ENCODE measurements at places on chromosomes 11 and 22.

- no peak for DNase-seq
These were observed 7.1 kb downstream of the HRAS start for GRCh38 chr11:528166-528814.

DNA sequence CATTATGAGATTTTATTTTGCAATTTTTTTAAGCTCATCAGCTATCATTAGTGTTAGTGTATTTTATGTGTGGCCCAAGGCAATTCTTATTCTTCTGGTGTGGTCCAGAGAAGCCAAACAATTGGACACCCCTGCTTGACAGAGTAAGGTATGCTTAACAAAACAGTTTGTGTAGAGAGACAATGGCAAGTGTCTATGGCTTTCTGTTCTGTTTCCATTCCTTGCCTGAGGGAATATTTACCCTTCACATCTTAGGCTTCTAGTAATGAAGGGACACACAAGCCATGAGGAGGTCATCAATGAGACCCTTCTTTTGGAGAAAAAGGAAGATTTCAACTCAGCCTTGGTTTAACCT is 1278.4 kb upstream of the TENM4 start:
- no peak for DNase-seq

DNA sequence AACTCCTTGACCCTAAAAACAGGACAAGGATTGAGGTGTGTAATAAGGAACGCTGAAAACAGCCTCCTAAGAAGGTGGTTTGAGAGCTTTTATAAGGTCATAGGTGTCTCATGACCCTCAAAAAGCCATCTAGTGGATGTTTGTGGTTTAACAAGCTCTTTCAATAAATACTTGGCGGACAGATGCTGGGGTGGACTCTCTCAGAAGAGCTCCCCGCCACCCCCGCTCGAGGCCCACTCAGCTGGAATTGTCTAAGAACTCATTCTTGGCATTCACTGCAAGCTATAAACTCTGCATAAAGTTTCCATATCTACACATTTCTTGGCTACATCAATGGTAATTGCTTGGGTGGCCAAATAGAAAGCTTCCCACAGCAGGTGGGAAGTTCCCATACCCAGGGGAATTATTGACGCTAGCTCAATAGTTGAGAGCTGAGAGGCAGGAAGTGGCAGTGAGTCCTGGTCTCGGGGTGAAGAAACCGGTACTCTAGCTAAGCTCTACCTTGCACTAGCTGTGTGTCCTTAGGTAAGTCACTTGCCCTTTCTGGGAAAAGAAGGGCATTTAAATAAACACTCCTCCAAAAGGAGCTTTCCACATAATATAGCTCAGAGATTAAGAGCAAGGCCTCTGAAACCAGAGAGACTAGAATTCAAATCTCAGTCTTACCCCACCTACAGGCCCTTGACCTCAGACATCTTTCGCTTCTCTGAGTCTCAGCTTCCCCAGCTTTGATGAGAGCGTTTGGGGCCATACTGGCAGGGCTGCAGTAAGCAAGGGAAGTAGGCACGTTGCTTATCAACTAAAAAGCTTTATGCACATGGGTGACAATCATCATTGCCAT is 6.4 kb downstream of the MS4A15 start:
- no peak for DNase-seq

DNA sequence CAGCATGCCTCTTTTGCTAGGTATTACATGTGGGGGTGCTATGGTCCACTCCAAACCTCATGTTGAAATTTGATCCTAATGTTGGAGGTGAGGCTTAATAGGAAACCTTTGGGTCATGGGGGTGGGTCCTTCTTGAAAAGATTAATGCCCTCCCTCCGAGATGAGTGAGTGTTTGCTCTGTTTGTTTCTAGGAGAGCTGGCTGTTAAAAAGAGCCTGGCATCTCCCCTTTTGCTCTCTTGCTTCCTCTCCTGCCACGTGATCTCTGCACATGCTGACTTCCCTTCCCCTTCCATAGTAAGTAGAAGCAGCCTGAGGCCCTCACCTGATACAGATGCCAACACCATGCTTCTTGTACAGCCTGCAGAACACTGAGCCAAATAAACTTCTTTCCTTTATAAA is 104.5 kb downstream of the FAT3 start:
- no peak for DNase-seq

GRCh38 chr11:113818426-113818825 is 38.8 kb downstream of the CLDN25 start:
- DNase-seq, result no peak
